ENCODE measurements at places on chromosomes 6 and 20.

DNA sequence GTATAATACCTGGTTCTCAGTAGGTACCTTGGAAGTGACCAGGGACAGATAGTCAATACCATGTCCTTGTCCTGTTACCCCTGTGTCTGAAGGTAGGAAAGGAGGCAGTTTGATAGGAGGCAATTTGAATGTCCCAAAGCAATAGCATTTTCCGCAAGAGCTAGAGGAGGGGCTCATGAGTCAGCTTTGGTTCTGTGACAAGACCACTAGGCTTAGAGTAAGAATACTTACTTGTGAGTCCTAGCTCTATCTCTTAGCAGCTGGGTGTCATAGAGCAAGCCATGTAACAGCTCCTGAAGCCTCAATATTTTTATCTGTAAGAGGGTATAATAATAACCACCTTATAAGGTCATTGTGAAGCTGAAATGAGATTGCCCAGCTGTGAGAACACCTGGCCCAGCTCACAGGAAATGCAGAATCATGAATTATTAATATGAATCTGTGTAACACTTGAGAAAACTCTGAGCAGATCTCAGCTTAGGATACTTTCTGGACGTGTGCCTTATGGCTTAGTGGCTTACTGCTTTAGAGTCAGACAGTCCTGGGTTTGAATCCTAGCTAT is 58.6 kb downstream of the DAAM2 start:
- no peak for DNase-seq

DNA sequence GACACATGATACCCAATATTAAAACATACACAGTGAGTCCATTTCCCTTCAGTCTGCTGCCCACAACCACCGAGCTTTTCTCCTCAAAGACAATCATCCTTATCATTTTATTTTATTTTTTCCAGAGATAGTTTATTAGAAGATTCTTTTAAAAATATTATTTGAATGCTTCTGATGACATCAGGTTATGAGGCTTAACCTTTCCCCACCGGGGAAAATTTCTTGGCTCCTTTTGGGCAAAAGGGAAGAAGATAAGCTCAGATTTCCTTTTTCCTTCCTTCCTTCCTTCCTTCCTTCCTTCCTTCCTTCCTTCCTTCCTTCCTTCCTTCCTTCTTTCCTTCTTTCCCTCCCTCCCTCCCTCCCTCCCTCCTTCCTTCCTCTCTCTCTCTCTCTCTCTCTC is 149.5 kb upstream of the CITED2 start:
- no peak for DNase-seq

GRCh38 chr6:156662025-156662445 is 115.1 kb upstream of the ARID1B start:
- no peak for DNase-seq

DNA sequence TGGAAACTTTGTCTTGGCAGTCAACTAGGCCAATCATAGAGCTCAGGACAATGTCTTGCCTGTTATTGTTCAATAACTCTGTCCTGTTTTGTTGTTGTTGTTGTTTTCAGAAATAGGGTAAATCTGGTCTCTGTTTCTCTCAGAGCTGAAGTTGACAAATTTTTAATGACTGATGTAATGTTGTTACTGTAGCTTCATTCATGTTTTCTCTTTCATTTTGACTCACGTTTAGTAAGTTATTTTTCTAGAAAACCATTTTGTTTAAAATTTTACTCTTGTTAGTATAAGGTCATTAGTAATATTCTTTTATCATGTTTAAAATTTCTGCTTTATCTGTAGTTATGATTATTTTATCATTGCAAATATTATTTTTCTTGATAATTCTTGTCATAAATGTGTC is 51.6 kb upstream of the GRIK2 start:
- DNase-seq = no peak

DNA sequence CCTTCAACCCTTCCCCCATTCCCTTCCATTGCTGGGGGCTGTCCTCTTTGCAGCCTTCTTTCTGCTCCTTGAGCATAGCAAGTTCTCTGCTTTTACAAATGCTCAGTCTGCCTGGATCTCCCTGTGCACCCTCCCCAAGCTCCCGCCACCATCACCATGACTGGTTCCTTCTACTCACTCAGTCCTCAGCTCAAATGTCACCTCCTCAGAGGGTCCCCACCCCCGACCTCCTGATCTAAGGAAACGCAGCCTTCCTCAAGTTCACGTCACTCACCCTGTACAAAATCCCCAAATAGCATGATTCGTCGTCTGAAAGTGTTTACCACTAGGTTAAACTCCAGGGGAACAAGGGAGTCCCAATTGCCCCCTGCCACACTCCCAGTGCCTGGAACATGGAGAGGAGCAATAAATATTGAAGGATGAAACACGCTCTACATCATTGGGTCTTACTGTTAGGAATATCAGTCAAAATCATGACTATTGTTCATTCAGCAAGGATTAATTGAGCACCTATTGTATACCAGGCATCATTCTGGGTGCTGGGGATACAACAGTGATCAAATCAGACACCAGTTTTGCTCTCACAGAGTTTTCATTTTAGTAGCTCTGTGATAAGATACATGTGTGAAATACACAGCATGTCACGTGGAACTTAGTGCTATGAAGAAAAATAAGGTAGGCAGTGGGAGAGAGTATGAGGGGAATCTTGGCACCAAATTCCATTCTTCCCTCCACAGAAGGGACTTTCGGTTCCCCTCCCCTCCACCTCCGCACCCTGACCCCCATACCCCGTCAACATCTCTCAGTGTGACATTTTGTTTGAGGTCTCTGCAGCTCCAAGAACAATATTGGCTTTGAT is 15.6 kb downstream of the TP53RK start:
- no peak for DNase-seq

DNA sequence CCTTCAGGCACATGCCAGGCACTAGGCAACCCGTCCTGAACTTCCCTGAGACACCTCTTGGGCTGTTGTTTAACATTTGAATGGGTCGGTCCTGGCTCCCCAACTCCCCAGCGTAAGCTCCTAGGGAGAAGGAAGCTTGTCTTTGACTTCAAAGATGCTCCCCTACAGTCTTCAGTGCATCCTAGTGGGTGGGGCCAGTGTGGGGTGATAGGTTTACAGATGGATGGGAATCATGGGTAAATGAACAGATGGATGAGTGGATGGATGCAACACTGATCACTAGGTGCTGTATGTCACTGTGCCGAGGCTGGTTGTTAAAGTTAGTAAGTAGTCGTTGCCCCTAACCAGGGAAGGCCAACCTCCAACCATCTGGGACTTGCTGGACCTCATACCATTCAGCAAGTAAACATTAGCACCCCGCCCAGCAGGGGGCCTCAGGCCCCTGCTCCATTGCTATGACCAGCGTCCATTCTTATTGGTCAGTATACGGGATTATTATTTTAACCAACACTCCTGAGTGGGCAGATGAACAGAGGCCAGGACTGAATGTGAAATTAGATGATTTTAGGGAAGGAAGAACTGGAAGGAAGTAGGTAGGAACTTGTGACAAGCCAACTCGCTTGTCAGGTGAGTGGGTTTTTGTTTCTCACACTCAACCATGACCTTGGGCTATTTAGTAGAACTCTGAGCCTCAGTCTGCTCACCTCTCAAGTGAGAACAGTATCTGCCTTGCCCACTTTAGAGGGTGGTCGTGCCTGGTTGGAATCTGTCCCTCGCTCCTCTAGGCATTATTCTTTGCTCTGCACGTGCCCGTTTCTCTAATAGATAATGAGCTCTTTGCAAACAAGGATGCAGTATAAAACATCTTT is 82.9 kb upstream of the FOXP4 start:
- DNase-seq = no peak

GRCh38 chr6:46906776-46907175 is 15.0 kb downstream of the ADGRF5 start:
- no peak for DNase-seq

DNA sequence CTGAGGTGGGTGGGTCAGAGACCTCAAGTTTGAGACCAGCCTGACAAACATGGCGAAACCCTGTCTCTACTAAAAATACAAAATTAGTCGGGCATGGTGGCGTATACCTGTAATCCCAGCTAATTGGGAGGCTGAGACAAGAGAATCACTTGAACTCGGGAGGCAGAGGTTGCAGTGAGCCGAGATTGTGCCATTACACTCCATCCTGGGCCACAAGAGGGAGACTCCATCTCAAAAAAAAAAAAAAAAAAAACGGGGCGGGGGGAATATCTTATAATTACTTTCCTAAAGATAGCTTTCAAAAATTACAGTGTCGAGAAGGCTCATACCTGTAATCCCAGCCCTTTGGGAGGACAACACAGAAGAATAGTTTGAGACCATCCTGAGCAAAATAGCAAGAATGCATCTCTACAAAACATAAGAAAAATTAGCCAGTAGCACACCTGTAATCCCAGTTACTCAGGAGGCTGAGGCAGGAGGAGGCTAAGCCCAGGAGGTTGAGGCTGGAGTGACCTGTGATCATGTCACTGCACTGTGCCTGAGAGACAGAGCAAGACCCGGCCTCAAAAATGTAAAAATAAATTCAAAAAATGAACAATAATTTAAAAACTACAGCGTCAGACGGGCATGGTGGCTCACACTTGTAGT is 25.8 kb downstream of the CBFA2T2 start:
- no peak for DNase-seq

- no peak for DNase-seq
These were observed 59.4 kb downstream of the TRIM27 start for GRCh38 chr6:28864326-28864923.

GRCh38 chr6:158571826-158572652 is 12.1 kb downstream of the TMEM181 start:
- DNase-seq = no peak

DNA sequence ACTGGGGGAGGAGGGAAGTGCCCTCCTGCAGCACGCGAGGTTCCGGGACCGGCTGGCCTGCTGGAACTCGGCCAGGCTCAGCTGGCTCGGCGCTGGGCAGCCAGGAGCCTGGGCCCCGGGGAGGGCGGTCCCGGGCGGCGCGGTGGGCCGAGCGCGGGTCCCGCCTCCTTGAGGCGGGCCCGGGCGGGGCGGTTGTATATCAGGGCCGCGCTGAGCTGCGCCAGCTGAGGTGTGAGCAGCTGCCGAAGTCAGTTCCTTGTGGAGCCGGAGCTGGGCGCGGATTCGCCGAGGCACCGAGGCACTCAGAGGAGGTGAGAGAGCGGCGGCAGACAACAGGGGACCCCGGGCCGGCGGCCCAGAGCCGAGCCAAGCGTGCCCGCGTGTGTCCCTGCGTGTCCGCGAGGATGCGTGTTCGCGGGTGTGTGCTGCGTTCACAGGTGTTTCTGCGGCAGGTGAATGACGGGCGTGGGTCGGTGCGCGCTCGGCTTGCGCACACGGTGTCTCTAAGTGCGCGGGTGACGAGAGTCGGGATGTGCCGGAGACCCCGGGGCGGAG is at the start of gene CDKN1A:
Gene CDKN1A (plus strand): TSS at position 227 of the 555 bp plus-strand sequence. CDS start 5,388 bp downstream, outside the sequence.
- DNase-seq = peak; percentile 47

- DNase-seq = no peak
These were observed 785.1 kb downstream of the MAFB start for GRCh38 chr20:39903806-39904465.

DNA sequence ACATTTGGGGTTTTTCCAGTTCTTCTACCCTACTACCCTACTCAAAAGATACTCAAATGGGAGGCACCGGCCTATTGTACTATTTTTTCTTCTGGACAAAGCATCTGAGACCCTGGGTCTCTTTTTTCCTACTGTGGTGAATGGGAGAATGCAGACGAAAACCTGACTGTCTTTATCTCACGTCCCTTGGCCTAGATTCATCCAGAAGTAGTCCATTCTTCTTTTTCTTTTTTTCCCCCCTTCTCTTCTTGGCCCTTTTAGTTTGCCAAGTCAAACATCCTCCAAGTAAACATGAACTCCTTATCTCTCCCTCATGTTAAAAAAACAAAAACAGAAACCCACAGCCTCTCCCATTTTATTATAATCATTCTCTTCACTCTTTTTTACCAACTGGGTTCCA is 8.7 kb upstream of the ILRUN start:
- no peak for DNase-seq

- no peak for DNase-seq
These were observed 158.9 kb upstream of the OLIG3 start for GRCh38 chr6:137652961-137653705.

DNA sequence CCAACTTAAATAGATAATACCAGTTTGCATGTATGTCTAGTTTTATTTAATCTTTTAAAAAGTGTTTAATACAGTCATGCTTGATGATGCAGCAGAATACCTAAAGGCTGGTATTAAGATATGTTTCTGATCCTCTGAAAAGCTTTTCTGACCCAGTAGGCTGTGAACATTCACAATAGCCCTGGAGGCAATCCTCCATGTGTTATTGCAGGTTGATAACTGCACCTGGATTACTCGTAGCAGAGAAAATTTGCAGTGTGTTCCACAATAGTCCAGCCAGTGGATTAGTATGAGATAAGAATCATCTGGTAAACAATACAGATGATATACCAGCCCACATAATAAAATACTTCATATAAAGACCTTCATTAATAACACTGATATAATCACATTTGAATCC is 178.9 kb upstream of the RNF217 start:
- DNase-seq = no peak

- no peak for DNase-seq
These were observed 23.0 kb upstream of the ANKRD60 start for GRCh38 chr20:58251348-58251978.

DNA sequence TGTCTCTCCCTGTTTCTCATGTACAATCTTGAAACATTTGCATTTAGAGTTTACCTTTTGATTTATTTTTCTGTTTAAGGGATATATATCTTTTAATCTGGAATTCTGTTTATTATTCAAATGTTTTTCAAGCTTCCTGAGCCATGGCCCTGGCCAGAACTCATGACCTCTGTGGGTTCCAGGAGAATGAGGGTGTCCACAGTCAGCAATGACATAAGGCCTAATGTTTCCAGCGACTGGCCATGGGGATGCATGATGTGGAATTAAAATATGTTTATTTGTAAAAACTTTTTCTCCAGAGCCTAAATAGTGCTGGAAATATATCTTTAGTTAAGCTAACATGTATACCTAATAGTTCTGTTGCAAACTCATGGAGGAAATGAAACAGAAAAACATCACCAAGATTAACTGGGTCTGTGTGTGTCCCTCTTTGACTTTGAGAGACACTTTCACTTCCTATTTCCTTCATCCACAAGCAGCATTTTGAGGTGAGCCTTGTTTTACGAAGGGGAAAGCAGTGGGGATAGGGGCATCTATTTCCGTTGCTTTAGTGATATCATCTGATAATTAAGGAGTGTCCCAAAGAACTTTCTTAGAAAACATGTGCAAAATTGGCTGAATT is 87.6 kb downstream of the SMOC2 start:
- no peak for DNase-seq
